ENCODE measurements at places on chromosomes 2 and 18.

GRCh38 chr2:241041589-241042158 is 43.3 kb downstream of the SNED1 start:
- DNase-seq: no peak

DNA sequence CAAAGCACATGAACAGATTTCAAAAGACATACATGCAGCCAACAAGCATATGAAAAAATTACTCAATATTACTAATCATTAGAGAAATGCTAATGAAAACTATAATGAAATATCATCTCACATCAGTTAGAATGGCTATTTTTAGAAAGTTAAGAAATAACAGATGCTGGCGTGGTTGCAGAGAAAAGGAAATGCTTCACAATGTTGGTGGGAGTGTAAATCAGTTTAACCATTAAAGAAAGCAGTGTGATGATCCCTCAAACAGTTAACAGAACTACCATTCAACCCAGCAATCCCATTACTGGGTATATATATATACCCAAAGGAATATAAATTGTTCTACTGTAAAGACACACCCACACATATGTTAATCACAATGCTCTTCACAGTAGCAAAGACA is 117.7 kb upstream of the SETBP1 start:
- no peak for DNase-seq

DNA sequence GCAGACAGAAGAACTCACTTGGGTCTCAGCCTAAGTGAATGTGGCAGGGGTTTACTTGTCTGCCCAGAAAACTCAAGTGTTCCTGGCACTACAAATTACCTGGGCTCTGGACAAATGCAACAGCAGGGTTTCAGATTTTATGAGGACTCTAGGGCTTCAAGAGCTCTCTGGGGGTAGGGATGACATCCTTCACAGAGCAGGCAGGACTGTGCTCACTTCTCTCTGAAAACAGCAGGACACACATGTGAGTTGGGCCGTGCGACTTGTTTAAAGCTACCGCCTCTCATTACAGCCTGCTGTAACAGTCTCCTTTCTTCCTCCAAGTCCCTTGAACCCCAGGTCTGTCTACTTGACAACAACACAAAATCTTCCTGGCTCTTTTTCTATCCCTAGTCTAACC is 212.6 kb downstream of the EN1 start:
- DNase-seq: no peak

- no peak for DNase-seq
Observed at GRCh38 chr2:101518578-101519492, 43.9 kb upstream of the RFX8 start.

GRCh38 chr2:240573516-240574385 is 5.5 kb downstream of the RNPEPL1 start:
- DNase-seq: no peak

DNA sequence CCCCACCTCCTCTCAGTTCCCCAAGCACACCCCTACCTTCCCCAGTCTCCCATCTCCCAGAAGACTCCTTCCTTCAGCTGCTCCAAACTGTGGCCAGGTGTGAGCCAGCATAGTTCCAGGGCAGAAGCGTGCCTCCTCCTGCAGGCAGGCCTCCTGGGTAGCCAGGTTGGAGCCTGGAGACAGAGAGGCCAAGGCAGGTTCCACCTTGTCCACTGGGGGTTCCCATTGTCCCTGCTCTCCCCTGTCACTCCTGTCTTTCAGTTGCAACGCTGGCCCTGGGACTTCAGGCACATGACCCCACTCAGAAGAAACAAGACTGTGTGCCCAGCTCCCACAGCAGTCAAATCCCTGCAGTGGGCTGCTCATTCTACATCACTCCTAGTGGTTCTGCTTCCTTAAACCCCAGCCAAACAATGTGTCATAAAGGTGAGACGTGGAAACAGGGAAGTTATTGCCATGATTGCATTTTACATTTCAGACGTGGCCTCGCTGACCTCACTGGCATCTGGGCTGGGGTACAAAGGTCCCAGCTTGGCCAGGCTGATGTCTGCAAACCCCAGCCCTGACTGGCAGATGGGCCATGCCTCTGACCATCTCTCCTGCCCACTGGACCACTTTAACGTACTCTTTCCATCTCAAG is 96.5 kb upstream of the BOD1L2 start:
- DNase-seq: no peak

GRCh38 chr2:226754821-226755604 is 44.6 kb downstream of the IRS1 start:
- no peak for DNase-seq

GRCh38 chr18:70621710-70622109 is 332.9 kb downstream of the SOCS6 start:
- DNase-seq: no peak

DNA sequence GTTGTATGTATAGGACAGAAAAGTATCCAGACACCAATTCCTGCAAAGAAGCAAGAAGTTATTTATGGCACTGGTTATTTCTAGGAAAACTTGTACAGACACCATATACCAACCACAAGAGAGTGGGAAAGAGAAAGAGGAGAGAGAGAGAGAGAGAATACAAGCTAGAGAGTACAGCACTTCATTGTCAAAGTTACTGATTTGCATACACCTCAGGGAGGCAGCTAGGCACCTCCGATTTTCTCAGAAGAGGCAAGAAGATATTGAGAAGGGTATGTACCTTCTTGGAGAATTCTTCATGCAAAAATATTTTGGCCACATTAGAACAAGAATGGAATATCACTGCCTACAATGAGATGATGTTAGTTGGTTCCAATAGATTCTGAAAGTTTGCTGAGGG is 333.9 kb upstream of the PIK3C3 start:
- DNase-seq: no peak

GRCh38 chr18:22676423-22676822 is 256.7 kb upstream of the RBBP8 start:
- DNase-seq: no peak

DNA sequence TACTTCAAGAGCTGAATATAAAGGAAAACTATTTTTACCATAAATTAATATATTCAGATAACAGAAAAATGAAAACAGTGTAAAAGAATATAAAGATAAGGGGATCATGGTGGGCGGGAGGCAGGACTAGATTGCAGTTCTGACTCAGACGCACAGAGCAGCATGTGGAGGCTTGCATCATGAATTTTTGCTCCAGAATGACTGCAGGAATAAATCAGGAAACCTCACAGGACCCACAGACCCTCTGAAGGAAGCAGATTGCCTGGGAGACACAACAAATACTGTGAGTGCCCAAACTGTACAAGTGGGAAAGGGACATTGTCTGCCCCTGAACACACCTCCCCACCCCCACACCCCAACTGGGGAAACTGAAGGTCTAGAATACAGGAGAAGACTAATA is 19.2 kb upstream of the SIGLEC15 start:
- DNase-seq: no peak

DNA sequence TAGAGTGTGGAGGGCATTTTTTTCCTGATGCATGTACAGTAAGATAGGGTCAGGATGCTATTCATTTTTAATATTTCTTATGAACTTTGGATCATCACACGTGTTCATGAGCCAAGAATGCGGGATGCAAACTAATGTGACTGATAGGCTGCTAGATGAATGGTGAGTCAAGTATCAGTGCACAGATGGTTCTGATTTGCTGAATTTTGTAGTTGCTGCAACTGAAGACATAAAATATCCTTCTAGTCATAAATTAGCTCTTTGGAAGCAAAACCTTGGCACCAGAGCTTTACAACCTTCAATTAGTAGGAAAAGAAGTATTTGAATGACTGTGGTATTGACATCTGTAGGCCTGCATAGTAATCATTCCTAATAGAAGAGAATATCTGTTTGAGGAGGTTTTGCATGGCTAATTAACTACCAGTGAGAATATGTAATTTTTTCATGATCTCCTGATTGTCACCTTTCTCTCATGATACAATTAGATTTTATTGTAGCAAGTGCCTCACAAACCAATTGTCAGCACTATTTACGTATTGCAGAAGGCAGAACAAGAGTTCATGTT is 94.0 kb downstream of the VRK2 start:
- no peak for DNase-seq

- DNase-seq: no peak
Observed at GRCh38 chr2:112944971-112945370, 32.8 kb upstream of the IL36G start.

DNA sequence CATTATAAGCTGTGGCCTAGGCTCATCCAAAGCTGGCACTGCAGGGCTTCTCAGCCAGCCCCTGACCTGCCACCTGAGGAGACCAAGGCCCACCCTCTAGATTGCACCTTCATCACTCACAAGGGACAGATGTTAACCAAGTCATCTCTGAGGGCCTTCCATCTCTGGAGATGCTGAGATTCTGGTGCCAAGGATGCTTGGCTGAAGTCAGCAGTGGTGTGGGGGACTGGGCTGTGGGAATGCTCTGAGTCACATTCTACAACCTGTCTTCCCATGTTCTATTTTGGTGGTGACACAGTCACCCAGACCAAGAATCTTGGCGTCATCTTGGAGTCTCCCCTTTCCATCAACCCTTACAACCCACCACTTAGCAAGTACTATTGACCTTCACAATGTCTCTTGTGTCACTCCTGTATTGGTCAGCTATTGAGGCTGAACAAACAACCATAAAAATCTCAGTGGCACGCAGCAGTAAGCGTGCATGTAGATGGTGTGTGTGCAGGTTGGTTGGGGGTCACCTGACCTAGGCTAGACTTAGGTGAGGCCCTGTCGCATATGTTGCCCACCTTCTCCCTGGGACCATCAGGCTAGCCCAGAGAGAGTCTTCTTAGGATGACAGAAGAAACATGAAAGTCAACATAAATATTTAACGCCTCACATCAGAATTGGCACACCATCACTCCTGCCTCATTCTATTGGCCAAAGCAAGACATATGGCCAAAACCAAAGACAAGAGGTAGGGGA is 135.0 kb downstream of the SMAD7 start:
- DNase-seq: no peak

- DNase-seq: no peak
Observed at GRCh38 chr2:135055182-135055786, 3.2 kb downstream of the RAB3GAP1 start.

DNA sequence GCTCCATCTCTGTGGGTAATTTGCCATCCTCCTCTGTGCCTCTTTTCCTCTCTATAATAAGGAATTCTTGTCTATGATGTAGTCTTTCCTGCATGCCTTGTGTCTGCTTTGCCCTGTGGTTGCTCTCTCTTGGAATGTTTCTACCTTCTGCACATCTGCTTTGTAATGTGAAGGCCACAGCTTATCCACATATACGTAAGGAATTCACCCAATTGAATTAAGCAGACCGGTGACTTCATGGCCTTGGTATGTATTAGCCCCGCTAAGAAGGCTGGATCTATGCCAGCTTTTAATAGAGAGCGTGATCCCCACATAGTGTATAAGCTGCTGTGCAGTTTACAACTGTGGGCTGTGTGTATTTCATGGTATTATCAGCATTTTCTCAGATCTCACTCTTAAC is 274.7 kb downstream of the RNF144A start:
- DNase-seq: no peak

DNA sequence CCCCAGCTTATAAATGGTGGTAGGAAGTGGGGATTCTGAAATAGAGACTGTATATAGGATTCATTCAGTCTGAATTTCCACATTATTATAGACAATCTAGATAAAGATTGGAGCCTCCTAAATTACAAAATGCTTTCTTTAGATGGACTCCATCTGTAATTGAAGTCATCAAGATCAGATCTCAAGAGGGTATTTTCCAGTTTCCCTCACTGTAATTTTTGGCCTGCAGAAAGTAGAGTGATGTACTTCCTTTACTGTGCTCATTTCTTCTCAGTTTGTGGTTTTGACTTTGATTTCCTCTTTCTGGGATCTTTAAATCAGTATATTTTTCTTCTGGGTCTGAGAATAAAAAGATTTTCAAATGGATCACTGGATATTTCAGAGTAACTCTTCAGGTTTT is 7.2 kb downstream of the BABAM2 start:
- no peak for DNase-seq

- no peak for DNase-seq
Observed at GRCh38 chr2:228048838-228049490, 132.5 kb downstream of the SPHKAP start.

GRCh38 chr18:52570975-52571374 is 231.0 kb downstream of the DCC start:
- DNase-seq: no peak

DNA sequence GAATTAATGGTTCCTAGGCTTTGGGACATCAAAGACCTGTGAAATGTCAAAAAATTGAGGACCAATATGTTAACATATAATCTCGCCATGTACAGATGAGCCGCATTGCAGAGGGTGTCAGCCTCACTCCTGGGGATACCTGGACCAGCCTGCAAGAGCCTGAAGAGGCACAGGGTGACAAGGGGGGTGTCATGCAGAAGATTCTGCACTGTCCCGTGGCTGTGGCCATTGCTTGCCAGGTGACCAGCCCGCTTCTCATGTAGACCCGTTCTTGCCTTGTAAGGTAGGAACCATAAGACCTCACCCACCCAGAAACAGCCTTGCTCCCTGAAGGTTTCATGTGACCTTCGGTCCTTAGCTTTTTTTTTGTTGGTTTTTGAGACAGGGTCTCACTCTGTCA is 37.5 kb downstream of the TMEM37 start:
- DNase-seq: no peak
